Suppressor macrophage treated with lipopolysaccharide for 1 hour (primary cell): ENCODE measurements at places on chromosomes 5 and 9.

DNA sequence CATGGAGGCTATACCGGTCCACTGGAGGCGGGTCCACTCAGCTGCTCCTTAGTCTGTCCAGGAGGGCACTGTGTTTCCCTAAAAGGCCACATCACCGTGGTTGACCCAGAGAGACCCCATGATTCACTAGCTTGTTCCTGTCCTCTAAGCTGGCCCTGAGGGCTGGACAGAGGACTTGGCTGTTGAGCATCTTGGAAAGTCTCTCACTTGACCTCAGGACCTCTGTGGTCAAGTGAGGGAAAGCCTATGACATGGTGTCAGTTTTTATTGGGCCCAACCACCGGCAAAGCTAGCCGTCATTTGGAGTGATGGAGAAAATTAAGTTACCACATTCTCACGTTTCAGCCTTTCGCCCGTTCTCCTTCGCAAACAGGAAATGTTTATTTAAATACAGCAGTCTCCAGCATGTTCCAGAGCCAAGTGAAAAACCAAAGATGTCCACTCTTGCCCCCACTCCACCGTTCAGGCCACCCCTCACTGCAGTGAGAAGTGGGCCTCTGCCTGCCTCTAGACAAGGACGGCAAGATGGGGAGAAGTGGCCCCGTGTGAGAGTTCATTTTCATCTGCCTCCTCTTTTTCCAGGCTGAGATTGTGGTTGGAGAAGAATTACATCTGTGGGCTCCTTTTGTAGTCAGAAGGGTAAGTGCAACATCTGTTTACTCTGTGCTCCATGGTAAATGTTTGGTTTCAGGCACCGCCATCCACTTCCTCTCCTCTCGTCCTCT, 4.4 kb downstream of the SLIT3 start:
- DNase-seq = no peak

DNA sequence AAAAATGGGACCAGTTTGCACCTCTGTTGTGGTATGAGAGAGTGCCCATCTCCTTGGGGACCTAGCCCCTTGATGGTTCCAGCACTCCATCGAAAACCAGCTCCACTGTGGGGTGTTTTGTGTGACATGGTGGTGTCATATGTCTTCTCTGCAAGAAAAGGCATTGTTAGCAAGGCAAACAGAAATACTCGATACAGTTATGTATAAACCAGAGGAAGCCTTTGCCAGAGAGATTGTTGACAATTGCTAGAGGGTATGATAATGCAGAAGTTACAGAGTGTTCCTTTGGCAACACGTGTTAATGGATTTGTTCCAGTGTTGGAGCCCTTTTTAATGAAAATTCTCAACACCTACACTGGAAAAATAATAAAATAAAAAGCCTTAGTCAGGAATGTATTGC, 270.4 kb upstream of the DMRT1 start:
- DNase-seq = no peak

- DNase-seq = no peak
These were observed 68.3 kb downstream of the ADAMTS2 start for GRCh38 chr5:179276838-179277395.

DNA sequence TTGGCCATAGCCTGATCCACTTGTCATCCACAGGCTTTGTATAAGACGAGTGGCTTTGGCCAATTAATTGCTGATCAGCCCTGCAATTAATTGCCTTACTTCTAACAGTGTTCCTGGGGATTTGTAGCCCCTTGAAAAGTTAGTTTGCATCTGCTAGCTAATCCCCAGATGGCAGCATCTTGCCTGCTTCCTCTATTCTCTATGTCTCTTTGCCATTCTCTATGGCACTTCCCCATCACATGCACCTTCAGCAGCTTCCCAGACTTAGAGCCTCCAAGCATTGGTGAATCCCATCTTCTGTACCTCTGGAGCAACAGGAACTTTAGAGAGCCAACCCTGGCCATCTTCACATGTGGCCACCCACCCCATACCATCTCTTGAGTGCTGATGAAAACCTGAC, 197.0 kb upstream of the DMAC1 start:
- no peak for DNase-seq

- no peak for DNase-seq
These were observed 14.6 kb upstream of the LMX1B start for GRCh38 chr9:126599047-126599650.

GRCh38 chr5:92435781-92436180, 1052.7 kb upstream of the ARRDC3 start:
- DNase-seq = no peak

- DNase-seq = no peak
These were observed 408.8 kb downstream of the YTHDC2 start for GRCh38 chr5:113922343-113922742.

DNA sequence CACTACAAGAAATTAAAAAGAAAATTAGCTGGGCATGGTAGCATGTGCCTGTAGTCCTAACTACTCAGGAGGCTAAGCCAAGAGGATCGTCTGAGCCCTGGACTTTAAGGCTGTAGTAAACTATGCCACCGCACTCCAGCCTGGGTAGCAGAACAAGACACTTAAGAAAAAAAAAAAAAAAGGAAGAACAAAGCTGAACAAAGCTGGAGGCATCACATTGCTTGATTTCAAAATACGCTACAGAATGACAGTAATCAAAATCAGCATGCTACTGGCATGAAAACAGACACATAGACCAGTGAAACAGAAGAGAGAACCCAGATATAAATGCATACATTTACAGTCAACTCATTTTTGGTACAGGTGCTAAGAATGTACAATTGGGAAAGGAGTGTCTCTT, 14.5 kb upstream of the OTULIN start:
- no peak for DNase-seq

DNA sequence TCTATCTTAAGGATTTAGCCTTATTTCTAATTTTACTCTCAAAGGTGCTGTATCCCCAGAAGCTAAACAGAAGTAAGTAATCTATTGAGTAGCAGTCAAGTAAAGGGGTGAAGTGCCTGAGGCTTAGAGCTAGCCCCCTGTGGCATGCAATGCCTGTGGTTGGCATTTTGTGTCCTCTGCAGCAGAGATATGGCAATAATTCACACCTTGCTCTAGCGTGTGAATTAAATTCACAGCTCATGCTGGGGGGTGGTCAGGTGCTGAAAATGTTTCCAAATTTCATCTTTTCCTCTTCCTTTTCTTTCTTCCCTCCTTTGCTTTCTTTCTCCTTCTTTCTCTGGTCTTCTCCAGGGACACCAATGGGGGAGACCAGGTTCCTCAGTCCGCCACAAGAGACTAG, 262.1 kb downstream of the GABRB2 start:
- no peak for DNase-seq

- DNase-seq = no peak
These were observed 85.7 kb upstream of the FAM169A start for GRCh38 chr5:74951865-74952264.

GRCh38 chr9:104783588-104783987, 19.7 kb downstream of the NIPSNAP3B start:
- no peak for DNase-seq

DNA sequence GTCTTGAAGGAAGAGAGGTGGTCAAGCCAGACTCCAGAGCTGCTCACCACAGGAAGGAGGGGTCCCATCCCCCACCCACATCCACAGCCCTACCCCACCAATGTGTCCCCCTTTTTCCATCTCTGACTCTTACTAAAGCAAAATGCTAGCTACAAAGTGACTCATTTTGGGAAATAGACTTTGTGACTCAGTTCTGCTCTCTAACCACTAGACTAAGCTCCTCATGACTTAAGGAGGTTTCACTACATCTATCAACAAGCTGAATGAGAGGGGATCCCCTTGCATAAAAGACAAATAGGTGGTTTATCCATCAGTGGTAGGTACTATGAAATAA, 35.1 kb upstream of the ADRB2 start:
- DNase-seq = peak; percentile 98
